Uterus (tissue), 4 donors: ENCODE measurements at places on chromosomes 3 and 15. TPM values are rescaled to one million over a fixed set of nuclear protein-coding genes. Genes with fewer than 3 reads are reported as not detected.

The CCK gene
- total RNA-seq: not detected

The ZNF385D gene
- 53.6 TPM for total RNA-seq

The GOLGA6A gene
- total RNA-seq: 0.58 TPM

The SLC7A14 gene
- not detected for total RNA-seq

The RARRES1 gene
- total RNA-seq: 398 TPM

The POLQ gene
- total RNA-seq: 0.26 TPM

The FAM43A gene
- total RNA-seq: 15.1 TPM

The LRCH3 gene
- total RNA-seq: 108 TPM

The SEMA3G gene
- 91.2 TPM for total RNA-seq

The MEIS2 gene
- total RNA-seq: 124 TPM

The ERICH6 gene
- not detected for total RNA-seq

The PTPN23 gene
- 26.3 TPM for total RNA-seq

The ADAMTSL3 gene
- total RNA-seq: 3.1 TPM

- H3K27ac ChIP-seq: no peak overlapping the region
- H3K4me3 ChIP-seq: no peak overlapping the region
- no peak for DNase-seq
Observed at GRCh38 chr3:114323546-114324254, 29.9 kb downstream of the TIGIT start.

GRCh38 chr3:159881828-159882309, 106.8 kb upstream of the IL12A start:
- no peak overlapping the region for H3K27ac ChIP-seq
- H3K4me1 ChIP-seq: peaks cover 4% of the 10 kb centered on the region
- H3K27me3 ChIP-seq: no peaks in the 10 kb centered on the region
- H3K4me3 ChIP-seq: no peak overlapping the region
- DNase-seq: no peak
- H3K36me3 ChIP-seq: no peaks in the 10 kb centered on the region

- no peaks in the 10 kb centered on the region for H3K4me1 ChIP-seq
- no peaks in the 10 kb centered on the region for H3K36me3 ChIP-seq
- no peaks in the 10 kb centered on the region for H3K27me3 ChIP-seq
- no peak overlapping the region for H3K27ac ChIP-seq
- no peak overlapping the region for H3K4me3 ChIP-seq
- no peak for DNase-seq
Observed at GRCh38 chr3:105653166-105653565, 215.6 kb downstream of the CBLB start.

- peak within 1 kb of the TSS; percentile 94 for H3K4me3 ChIP-seq
- no peaks in the 10 kb centered on the region for H3K36me3 ChIP-seq
- peak; percentile 75 for DNase-seq
- peaks cover 6% of the 10 kb centered on the region for H3K4me1 ChIP-seq
- peak within 1 kb of the TSS; percentile 86 for H3K27ac ChIP-seq
- H3K27me3 ChIP-seq: no peaks in the 10 kb centered on the region
Observed at GRCh38 chr3:196711838-196712513, at the start of the genes CEP19 and PIGX. Gene CEP19, minus strand, starts transcription at chr3:196712250. Its CDS starts 3,593 bp downstream, at chr3:196708657. Gene PIGX, plus strand, starts transcription at chr3:196712377.

DNA sequence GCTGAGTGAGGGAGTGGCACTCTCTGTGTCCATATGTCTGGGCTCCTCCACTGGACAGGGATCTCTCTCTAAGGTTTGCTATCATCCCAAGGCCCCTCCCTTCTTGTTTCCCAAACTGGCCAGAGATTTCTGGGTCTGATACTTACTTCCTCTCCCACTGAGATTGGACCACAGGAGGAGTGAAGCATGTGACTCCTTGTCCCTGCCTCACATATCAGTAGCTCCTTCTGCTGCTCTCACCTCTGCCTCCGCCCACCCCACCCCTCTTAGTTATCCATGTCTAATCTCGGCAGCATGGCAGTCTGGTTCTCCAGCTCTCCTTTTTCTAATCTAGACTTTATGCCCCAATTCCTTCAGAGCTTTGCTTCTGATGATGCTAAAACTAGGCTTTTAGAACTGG, 223.1 kb downstream of the RPLP1 start:
- H3K27ac ChIP-seq: no peak overlapping the region
- DNase-seq: no peak
- no peaks in the 10 kb centered on the region for H3K36me3 ChIP-seq
- no peaks in the 10 kb centered on the region for H3K4me1 ChIP-seq
- H3K27me3 ChIP-seq: no peaks in the 10 kb centered on the region

- H3K27me3 ChIP-seq: no peaks in the 10 kb centered on the region
- H3K36me3 ChIP-seq: no peaks in the 10 kb centered on the region
- peaks cover 11% of the 10 kb centered on the region for H3K4me1 ChIP-seq
- no peak overlapping the region for H3K27ac ChIP-seq
Observed at GRCh38 chr3:184696697-184697096, 15.2 kb downstream of the MAGEF1 start.

GRCh38 chr3:35393901-35394799, 245.2 kb upstream of the ARPP21 start:
- no peaks in the 10 kb centered on the region for H3K36me3 ChIP-seq
- no peaks in the 10 kb centered on the region for H3K27me3 ChIP-seq
- H3K27ac ChIP-seq: no peak overlapping the region
- no peak for DNase-seq
- H3K4me1 ChIP-seq: no peaks in the 10 kb centered on the region

- H3K4me3 ChIP-seq: no peak overlapping the region
- no peak for DNase-seq
- H3K4me1 ChIP-seq: no peaks in the 10 kb centered on the region
- H3K27me3 ChIP-seq: no peaks in the 10 kb centered on the region
- H3K36me3 ChIP-seq: no peaks in the 10 kb centered on the region
Observed at GRCh38 chr3:143476965-143477640, 357.5 kb downstream of the CHST2 start.

DNA sequence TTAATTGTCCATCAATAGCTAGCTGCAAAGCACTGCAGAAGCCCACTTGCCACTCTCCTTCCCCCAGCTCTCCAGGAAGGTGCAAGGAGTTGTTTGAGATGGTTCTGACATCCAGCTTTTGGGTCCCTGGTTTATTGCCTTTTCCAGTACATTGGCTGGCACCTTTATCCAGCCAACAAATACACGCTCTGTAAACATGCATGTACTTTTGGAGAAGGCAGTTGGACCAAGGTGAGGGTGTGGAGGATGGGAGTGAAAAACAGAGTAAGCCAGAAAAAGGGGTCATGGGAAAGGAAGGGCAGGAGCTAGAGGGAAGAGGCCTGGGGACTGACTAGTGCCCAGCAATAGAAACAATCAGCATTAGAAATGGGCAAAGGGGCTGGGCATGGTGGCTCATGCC, 102.7 kb downstream of the CGNL1 start:
- no peaks in the 10 kb centered on the region for H3K27me3 ChIP-seq
- H3K4me3 ChIP-seq: no peak overlapping the region
- no peak for DNase-seq

GRCh38 chr15:52066842-52067544, 45.6 kb downstream of the BCL2L10 start:
- H3K4me3 ChIP-seq: no peak overlapping the region
- H3K27me3 ChIP-seq: no peaks in the 10 kb centered on the region
- no peaks in the 10 kb centered on the region for H3K4me1 ChIP-seq
- DNase-seq: no peak
- no peak overlapping the region for H3K27ac ChIP-seq

- no peaks in the 10 kb centered on the region for H3K36me3 ChIP-seq
- no peak for DNase-seq
- no peaks in the 10 kb centered on the region for H3K4me1 ChIP-seq
- peak overlapping the region; percentile 19 for H3K4me3 ChIP-seq
- no peaks in the 10 kb centered on the region for H3K27me3 ChIP-seq
Observed at GRCh38 chr3:71495708-71496472, 87.6 kb downstream of the FOXP1 start.

GRCh38 chr3:14306142-14306541, 96.3 kb upstream of the SLC6A6 start:
- no peak overlapping the region for H3K4me3 ChIP-seq
- H3K27ac ChIP-seq: no peak overlapping the region
- H3K4me1 ChIP-seq: no peaks in the 10 kb centered on the region
- no peak for DNase-seq
- H3K36me3 ChIP-seq: no peaks in the 10 kb centered on the region
- no peaks in the 10 kb centered on the region for H3K27me3 ChIP-seq

GRCh38 chr3:10272977-10273376, 19.8 kb downstream of the GHRL start:
- H3K27ac ChIP-seq: no peak overlapping the region
- no peak for DNase-seq
- no peaks in the 10 kb centered on the region for H3K36me3 ChIP-seq
- H3K27me3 ChIP-seq: no peaks in the 10 kb centered on the region
- no peak overlapping the region for H3K4me3 ChIP-seq

GRCh38 chr3:184678317-184679055, 33.4 kb downstream of the MAGEF1 start:
- H3K27ac ChIP-seq: peak overlapping the region; percentile 73
- no peak for DNase-seq
- H3K36me3 ChIP-seq: no peaks in the 10 kb centered on the region
- no peaks in the 10 kb centered on the region for H3K27me3 ChIP-seq
- H3K4me3 ChIP-seq: no peak overlapping the region
- no peaks in the 10 kb centered on the region for H3K4me1 ChIP-seq

- H3K27ac ChIP-seq: peak overlapping the region; percentile 31
- H3K4me1 ChIP-seq: no peaks in the 10 kb centered on the region
- no peak overlapping the region for H3K4me3 ChIP-seq
- H3K36me3 ChIP-seq: no peaks in the 10 kb centered on the region
- no peaks in the 10 kb centered on the region for H3K27me3 ChIP-seq
- peak; percentile 59 for DNase-seq
Observed at GRCh38 chr3:69410301-69410700, 24.4 kb upstream of the FRMD4B start.

DNA sequence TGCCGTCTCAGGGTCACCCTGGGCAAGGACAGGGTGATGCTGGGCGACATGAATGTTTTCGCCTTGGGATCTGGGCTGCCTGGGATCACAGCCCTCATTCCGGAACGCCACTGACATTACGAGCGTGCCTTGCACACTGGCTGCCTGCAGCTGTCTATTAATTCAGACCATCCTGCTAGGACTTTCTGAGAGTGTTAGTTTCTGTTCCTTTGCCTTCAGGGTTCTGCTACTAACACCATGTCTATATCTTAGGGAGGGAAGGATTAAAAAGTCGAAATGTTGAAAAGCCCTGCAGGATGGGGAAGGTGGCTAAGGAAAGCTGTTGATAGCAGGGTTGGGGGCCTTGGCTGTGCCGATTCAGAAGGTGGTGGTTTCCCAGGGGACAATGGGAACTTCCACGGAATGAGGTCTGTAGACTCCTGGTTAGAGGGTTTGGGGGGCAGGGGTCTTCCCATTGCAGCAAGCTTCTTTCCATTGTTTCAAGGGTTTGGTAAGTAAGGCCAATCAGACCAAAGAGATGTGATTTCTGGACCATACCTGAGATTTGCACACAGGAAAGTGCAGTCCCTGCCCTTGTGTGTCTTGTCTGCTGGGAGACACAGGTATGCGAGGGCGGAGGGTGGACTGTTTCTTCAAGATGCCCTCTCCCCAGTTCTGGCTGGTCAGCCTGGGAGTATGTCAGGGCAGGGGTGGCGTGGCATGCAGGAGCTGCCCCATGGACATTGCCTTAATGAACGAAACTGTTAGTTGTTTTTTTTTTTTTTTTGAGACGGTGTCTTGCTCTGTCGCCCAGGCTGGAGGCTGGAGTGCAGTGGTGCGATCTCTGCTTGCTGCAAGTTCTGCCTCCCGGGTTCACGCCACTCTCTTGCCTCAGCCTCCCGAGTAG, 50.9 kb downstream of the RGMA start:
- no peaks in the 10 kb centered on the region for H3K4me1 ChIP-seq
- H3K36me3 ChIP-seq: no peaks in the 10 kb centered on the region
- H3K27me3 ChIP-seq: no peaks in the 10 kb centered on the region
- H3K27ac ChIP-seq: no peak overlapping the region

- no peaks in the 10 kb centered on the region for H3K36me3 ChIP-seq
- no peak overlapping the region for H3K27ac ChIP-seq
- no peaks in the 10 kb centered on the region for H3K4me1 ChIP-seq
Observed at GRCh38 chr3:78235841-78236240, 1195.9 kb downstream of the ROBO2 start.

- H3K27ac ChIP-seq: no peak overlapping the region
- no peak overlapping the region for H3K4me3 ChIP-seq
- H3K36me3 ChIP-seq: no peaks in the 10 kb centered on the region
- no peaks in the 10 kb centered on the region for H3K4me1 ChIP-seq
- no peak for DNase-seq
Observed at GRCh38 chr3:151835751-151836525, 22.0 kb downstream of the AADAC start.

DNA sequence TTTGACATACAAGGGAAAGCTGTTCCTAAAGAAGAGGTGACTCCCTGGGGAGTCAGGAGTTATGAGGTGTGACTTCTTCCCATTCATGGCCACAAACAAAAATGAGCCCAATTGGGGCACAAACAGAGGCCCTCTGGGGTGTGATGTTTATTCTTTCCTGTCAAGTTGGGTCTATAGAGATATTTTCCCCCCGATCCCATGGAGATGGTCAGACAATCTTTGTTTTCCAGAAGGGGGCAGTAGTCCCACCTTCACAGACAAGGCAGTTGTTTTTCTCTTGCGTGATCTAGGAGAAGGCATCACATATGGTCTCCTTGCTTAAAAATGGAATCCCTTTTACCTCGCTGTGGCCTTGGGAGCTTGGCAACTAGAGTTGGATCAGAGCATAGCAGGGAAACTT, 110.3 kb downstream of the MFSD1 start:
- no peak overlapping the region for H3K27ac ChIP-seq
- H3K27me3 ChIP-seq: no peaks in the 10 kb centered on the region
- DNase-seq: no peak
- H3K36me3 ChIP-seq: no peaks in the 10 kb centered on the region

DNA sequence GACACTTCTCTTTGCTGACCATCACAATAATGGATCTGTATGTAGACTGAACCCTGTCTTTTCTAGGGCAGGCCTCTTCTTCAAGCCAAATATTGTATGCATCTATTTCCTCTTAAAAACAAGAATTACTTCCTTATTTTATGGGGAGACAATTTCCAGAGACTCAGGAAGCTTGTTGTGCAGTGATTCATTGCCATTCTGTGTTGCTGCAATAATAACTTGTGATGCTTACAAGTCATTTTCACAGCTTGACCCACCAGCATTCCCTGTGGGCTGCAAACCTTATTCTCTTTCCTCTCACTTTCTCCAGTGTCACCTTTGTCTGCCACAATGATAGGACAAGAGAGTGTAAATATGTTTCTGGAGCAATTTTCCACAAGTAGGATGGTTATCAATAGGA, 276.7 kb upstream of the SGO1 start:
- no peak overlapping the region for H3K27ac ChIP-seq
- DNase-seq: no peak
- no peaks in the 10 kb centered on the region for H3K27me3 ChIP-seq
- H3K4me3 ChIP-seq: no peak overlapping the region
- no peaks in the 10 kb centered on the region for H3K36me3 ChIP-seq

- H3K27me3 ChIP-seq: no peaks in the 10 kb centered on the region
- no peak overlapping the region for H3K27ac ChIP-seq
- no peak for DNase-seq
- no peaks in the 10 kb centered on the region for H3K36me3 ChIP-seq
Observed at GRCh38 chr15:32879980-32880379, 162.2 kb downstream of the GREM1 start.

- peaks cover 8% of the 10 kb centered on the region for H3K4me1 ChIP-seq
- H3K27me3 ChIP-seq: no peaks in the 10 kb centered on the region
- H3K27ac ChIP-seq: peak overlapping the region; percentile 76
- H3K36me3 ChIP-seq: no peaks in the 10 kb centered on the region
- DNase-seq: no peak
Observed at GRCh38 chr15:101187820-101188636, 63.8 kb downstream of the CHSY1 start.

- H3K36me3 ChIP-seq: no peaks in the 10 kb centered on the region
- peak; percentile 57 for DNase-seq
- no peaks in the 10 kb centered on the region for H3K27me3 ChIP-seq
- H3K27ac ChIP-seq: peak overlapping the region; percentile 98
Observed at GRCh38 chr15:39582286-39582976, 1.6 kb downstream of the THBS1 start.

GRCh38 chr3:45225465-45226205, 452 bp downstream of the TMEM158 start:
- H3K27ac ChIP-seq: peak overlapping the region; percentile 96
- peak overlapping the region; percentile 37 for H3K4me3 ChIP-seq
- H3K4me1 ChIP-seq: no peaks in the 10 kb centered on the region
- H3K27me3 ChIP-seq: no peaks in the 10 kb centered on the region
- no peaks in the 10 kb centered on the region for H3K36me3 ChIP-seq
